ENCODE measurements at places on chromosomes 3 and 15. TPM values are rescaled to one million over a fixed set of nuclear protein-coding genes. Genes with fewer than 3 reads are reported as not detected.

DNA sequence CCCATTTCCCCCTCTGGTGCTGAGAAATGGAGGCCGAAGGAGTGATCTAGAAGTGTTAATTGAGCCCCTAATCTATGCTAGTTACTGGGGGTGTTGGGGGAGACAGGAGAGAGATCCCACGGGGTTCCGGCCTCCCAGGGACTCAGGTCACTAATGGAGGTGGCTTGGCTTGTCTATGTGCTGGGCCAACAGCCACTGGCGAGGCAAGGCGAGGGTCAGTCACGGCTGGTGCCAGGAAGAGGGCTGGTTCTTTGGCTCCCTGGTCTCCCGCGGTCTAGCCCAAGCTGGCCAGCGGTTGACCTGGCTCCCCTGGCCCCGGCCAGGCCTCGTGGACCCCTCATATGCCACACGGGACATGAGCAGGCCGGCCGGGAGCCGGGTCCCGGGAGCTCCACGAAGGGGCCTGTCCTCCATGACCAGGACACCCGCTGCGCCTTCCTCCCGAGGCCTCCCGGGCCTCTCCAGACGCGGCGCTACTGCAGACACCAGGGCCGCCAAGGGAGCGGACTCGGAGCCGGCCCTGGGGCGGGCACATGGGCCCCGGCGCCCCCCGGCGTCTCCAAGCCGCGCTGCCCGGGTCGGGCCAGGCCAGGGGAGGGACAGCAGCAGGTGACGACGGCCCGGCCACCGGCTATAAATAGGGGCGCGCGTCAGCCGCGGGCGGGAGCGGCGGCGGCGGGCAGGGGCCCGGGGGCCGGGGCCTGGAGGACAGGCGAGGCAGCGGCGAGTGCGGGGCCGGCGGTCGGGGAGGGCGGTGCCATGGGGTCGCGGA, at the start of gene ALPK3:
Gene ALPK3, plus strand, starts transcription at position 663 of the 772 bp plus-strand sequence. Its CDS starts 97 bp downstream, at position 760.
- H3K4me1 ChIP-seq = no peaks in the 10 kb centered on the region
- peak; percentile 87 for DNase-seq
- H3K36me3 ChIP-seq = no peaks in the 10 kb centered on the region
- peak within 1 kb of the TSS; percentile 13 for H3K4me3 ChIP-seq

GRCh38 chr15:74785194-74786032, 3.5 kb downstream of the CSK start:
- DNase-seq = no peak
- H3K4me3 ChIP-seq = no peak overlapping the region
- H3K27me3 ChIP-seq = no peaks in the 10 kb centered on the region

DNA sequence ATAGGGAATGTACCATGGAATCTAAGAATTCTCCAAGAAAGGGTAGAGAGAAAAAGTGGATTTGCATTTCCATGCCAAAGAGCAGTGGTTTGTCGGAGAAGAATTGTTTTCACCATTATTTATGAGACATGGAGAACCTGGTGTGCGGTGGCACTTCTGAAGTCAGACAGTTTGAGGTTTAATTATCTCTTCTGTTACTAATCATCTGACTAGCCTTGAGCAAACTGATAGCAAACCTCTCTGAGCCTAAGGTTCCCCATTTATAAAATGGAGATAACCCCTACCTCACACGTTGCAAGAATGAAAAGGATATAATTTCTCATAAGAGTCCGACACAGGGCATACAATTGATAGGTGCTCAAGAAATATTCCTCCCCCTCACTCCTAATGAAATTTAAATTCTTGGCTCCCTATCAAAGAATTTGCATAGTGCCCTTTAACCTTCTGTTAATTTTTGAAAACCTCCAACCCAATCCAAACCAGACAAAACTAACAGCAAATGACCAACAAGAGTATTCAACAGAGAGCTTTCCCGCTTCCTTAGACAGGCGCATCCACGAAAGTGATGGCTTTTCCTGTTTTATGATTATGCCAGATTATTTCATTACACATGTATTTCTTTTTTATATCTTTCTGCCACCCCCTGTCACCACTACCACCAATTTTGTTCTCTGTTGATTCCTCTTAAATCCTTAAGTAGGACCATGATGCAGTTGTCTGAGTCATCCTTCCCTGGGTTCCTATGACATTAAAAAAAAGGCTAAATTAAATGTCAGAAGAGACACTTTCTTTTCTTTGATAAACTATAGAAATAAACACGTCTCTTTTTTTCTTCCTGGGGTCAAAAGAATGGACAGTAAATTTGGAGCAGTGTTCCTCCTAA, 28.5 kb downstream of the TMEM212 start:
- no peak overlapping the region for H3K27ac ChIP-seq
- H3K4me1 ChIP-seq = no peaks in the 10 kb centered on the region
- no peak for DNase-seq
- no peaks in the 10 kb centered on the region for H3K36me3 ChIP-seq
- no peaks in the 10 kb centered on the region for H3K27me3 ChIP-seq
- H3K4me3 ChIP-seq = no peak overlapping the region

DNA sequence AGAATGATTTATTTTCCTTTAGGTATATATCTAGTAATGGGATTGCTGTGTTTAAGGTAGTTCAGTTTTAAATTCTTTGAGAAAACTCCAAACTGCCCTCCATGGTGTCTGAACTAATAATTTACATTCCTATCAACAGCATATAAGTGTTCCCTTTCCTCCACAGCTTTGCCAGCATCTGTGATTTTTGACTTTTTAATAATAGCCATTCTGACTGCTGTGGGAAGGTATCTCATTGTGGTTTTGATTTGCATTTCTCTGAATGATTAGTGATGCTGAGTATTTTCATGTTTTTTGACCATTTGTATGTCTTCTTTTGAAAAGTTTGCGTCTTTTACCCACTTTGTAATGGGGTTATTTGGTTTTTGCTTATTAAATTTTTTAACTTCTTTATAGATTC, 571.6 kb upstream of the CCDC54 start:
- no peak for DNase-seq
- H3K4me3 ChIP-seq = no peak overlapping the region
- H3K27ac ChIP-seq = no peak overlapping the region
- no peaks in the 10 kb centered on the region for H3K36me3 ChIP-seq
- H3K4me1 ChIP-seq = no peaks in the 10 kb centered on the region
- no peaks in the 10 kb centered on the region for H3K27me3 ChIP-seq

The SPESP1 gene
- total RNA-seq = 4.1 TPM

GRCh38 chr3:79175870-79176269, 591.9 kb downstream of the ROBO1 start:
- H3K27ac ChIP-seq = no peak overlapping the region
- H3K4me1 ChIP-seq = no peaks in the 10 kb centered on the region
- H3K4me3 ChIP-seq = no peak overlapping the region
- no peaks in the 10 kb centered on the region for H3K36me3 ChIP-seq
- DNase-seq = no peak
- no peaks in the 10 kb centered on the region for H3K27me3 ChIP-seq

The DZIP1L gene
- total RNA-seq = 22.3 TPM

The IQCF5 gene
- total RNA-seq = not detected

DNA sequence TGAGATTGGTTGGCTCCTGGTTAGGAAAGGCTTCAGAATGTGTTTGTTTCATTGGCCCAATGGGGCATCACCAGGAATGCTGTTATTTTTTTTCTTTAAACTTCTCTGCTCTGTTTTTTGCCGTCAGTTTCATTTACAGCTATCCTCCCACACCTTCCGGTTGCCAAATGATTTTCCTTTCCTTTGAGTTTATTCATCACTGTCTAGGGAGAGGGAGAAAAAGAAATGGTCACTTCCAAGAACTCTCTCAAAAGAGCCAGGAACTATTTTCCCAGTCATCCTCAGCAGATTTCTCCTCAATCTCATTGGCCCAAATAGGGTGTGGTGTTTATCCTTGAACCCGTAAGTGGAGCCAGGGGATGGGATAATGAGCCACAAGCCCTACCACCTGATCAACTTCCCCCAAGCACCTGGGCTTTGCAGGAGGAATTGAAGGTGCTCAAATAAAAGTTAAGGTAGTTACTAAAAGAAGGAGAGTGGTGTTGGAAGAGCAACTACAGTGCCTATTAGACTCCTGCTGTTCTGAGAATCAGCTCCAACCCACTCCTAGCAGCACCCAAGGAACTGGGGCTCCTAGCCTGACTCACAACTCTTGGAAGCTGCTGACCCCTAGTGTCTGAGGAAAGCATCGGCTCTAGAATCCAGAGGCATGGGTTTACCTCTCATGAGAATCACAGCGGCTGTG, 183.8 kb upstream of the IL12A start:
- no peaks in the 10 kb centered on the region for H3K27me3 ChIP-seq
- peak; percentile 81 for DNase-seq
- H3K27ac ChIP-seq = no peak overlapping the region
- H3K36me3 ChIP-seq = no peaks in the 10 kb centered on the region
- peaks cover 9% of the 10 kb centered on the region for H3K4me1 ChIP-seq

The C3orf49 gene
- total RNA-seq = not detected

DNA sequence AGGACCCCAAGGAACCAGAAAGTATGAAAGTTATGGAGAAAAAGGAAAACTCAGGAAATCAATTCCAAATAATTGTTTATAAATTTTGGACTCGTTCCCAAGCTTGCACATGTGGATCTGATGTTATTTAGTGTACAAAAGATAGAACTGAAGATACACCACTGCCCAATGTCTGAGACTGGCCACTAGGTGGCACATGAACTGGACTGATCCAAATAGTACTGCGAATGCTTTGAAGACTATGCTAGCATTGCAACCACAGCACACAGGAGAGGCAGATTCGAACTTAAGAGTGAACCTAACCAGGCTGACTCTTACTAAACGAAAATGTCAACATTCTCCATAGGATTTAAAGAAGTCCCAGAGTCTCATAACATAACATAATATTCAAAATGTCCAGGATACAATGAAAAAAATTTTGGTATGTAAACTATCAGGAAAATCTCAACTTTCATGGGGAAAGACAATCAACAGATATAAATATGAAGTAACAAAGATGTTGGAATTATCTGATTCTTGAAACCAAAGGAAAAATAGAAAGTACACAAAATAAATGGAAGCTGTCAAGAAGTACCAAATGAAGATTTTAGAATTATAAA, 596.7 kb downstream of the FGF12 start:
- H3K27ac ChIP-seq = no peak overlapping the region
- no peaks in the 10 kb centered on the region for H3K36me3 ChIP-seq
- no peaks in the 10 kb centered on the region for H3K4me1 ChIP-seq
- H3K4me3 ChIP-seq = no peak overlapping the region
- H3K27me3 ChIP-seq = no peaks in the 10 kb centered on the region

DNA sequence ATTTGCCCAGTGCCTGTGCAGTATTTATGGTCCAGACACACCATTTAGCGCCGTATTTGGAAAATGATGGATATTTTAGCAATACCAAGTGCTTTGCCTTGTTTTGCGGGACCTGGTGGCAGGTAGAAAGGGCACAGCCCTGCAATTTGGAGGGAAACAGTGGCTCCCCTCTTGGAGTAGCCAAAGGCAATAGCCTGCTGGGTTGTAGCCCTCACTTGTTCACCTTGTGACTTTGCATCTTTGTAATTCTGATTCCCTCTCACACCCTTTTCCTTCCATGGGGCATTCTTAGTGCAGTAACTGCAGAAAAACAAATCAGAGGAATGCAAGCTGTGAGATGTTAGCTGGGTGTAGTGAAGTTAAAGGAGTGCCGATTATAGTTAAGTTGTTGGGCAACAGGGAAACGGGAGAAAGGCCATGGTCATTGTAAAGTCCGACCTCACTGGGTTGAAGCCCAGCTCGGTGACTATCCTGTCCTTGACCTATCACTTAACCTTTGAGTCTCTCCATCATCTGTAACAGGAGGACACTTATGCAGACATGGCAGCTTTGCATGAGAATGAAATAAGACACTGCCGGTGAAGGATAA, 131.0 kb upstream of the KLHL25 start:
- no peaks in the 10 kb centered on the region for H3K27me3 ChIP-seq
- H3K4me3 ChIP-seq = no peak overlapping the region
- DNase-seq = no peak

DNA sequence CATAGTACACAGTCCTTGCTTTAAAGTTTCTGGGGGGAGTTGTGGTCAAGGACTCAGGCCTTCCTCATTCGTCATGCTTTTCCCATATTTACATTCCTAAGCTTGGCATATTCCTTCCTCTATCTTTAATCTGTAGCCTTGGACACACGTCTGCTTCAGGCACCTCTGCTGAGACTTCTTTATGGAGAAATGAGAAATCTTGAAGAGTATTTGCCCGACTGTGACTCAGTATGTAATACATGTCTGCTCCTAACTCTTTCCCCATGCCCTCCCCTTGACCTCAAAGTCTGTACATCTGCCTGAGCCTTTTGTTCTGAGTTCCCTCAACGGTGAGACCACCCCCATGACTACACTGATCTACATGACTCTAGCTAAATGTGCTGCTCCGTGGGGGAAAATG, 246.1 kb downstream of the SI start:
- H3K27me3 ChIP-seq = no peaks in the 10 kb centered on the region
- DNase-seq = no peak
- no peak overlapping the region for H3K27ac ChIP-seq
- H3K36me3 ChIP-seq = no peaks in the 10 kb centered on the region
- H3K4me3 ChIP-seq = no peak overlapping the region

DNA sequence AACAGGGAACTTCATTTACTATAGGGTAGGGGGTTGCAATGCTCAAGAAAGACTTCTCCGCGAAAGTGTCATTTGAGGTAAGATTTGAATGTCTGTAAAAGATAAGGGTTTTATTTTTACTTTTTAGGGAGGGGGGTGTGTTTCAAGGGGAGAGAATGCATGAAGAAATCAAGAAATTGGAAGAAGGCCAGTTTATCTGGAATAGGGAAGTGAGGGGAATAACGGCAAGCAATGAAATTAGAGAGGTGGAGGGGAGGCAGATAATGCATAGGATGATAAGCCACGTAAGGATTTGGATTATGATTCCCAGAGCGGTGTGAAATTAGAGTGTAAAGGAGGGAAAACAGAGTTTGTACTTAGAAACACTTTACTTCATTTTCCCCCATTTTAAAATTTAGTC, 63.0 kb upstream of the MB21D2 start:
- no peak overlapping the region for H3K27ac ChIP-seq
- no peaks in the 10 kb centered on the region for H3K4me1 ChIP-seq
- no peak for DNase-seq
- H3K4me3 ChIP-seq = no peak overlapping the region

- DNase-seq = no peak
- no peak overlapping the region for H3K27ac ChIP-seq
- H3K27me3 ChIP-seq = no peaks in the 10 kb centered on the region
- no peak overlapping the region for H3K4me3 ChIP-seq
- H3K4me1 ChIP-seq = no peaks in the 10 kb centered on the region
Observed at GRCh38 chr15:76159282-76159681, 99.5 kb downstream of the TMEM266 start.

The GAP43 gene
- 0.19 TPM for total RNA-seq

Measured in kidney (tissue), 22 donors.